Stimulated activated effector memory CD8-positive, alpha-beta T cell treated with anti-CD3 and anti-CD28 coated beads, Interleukin-12 subunit alpha, Interleukin-12 subunit beta, amount 100 ng/mL, for 72 hours (primary cell): ENCODE measurements at places on chromosomes 12 and 14.

- no peak for DNase-seq
Measured at GRCh38 chr12:56420411-56420810, 28.8 kb downstream of the TIMELESS start.

- no peak for DNase-seq
Measured at GRCh38 chr12:93763746-93764147, 86.6 kb downstream of the CRADD start.

DNA sequence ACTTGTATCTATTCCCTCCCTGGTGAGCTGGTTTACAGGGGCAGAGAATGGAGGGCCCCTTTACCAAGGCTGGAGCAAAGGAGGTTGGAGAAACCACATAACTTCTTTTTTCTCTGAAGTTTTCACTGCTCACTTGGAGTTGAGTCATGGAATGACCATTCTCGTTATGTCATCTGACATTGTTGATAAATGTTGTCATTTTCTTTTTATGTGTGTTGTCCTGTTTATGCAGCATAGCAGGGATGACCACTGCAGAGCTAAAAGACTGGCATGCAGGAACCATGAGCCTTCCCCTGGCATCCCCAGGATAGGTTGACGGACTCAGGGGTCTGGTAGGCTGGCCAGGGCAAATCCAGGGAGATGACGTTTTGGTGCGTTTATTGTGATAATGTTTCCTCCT, 256.8 kb upstream of the DDHD1 start:
- DNase-seq: no peak

DNA sequence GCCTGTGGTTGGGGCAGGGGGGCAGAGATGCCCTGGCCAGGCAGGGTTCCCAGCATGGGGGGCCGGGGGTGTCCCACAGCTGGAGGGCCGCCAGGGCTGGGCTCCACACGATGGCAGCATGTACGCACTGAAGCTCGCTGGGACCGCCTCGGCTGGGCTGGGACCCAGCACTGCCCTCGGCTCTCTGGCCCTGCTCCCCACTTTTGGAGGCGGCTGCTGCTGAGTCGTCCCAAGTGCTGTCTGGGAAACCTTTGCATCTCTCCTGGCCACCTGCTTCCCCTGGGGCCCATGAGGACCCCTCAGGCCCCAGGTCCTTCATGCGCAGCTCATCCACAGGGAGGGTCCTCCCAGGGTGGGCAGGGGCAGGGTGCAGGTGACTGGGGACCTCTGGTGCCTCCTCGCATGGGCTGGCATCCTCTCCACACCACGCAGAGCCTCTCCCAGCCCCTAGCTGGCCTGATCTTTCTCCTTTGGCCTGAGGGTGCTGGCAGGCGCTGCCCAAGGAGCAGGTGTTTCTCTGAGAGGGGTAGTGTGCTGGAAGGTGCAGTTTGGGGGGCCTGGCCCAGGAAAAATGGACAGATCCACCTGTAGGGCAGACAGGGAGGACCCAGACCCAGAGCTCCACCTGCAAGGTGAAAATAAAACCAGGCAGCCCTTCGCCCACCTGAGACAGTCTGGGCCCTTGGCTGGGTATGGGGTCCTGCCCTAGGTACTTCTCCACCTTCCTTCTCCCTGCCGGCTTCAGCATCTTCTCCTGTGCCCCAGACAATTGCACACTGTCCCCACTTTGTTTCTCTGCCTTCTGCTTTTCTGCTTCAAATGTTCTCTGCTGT, 46.9 kb downstream of the DLK1 start:
- no peak for DNase-seq

GRCh38 chr14:37515771-37516170, 79.3 kb downstream of the FOXA1 start:
- no peak for DNase-seq

GRCh38 chr12:128820723-128821432, 2.9 kb downstream of the SLC15A4 start:
- DNase-seq: no peak

GRCh38 chr12:96441816-96442215, 41.6 kb upstream of the CDK17 start:
- no peak for DNase-seq

DNA sequence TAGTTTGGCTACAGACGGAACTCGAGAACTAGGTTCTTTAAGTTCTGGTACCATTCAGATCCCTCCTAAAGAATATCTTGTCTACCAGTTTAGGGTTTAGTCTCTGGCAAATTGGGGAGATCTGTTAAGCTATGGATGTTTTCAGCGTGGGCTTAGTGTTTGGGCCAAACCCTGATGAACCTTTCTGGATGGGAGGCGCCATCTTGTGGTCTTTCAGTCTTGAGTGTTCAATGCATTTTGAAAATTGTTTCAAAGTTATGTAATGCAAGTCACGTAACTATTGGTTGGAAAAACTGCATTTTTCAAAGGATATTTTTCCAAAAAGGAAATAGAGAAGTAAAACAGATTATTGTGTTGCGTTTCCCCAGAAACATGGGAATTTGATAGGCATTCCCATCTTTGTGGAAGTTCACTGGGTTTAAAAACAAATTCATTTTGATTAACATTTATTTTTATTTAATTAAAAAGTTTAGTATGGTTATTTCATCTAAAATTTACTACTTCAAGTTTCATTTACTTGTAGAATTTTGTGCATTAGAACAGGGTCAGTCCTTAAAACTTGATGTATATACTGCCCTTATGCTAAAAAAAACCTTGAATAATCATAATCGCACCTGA, 169.0 kb downstream of the PRIMA1 start:
- no peak for DNase-seq

GRCh38 chr12:94621662-94622359, 28.5 kb downstream of the TMCC3 start:
- peak; percentile 75 for DNase-seq

GRCh38 chr12:52551216-52551865, 1.6 kb downstream of the KRT71 start:
- no peak for DNase-seq

GRCh38 chr12:30870491-30871265, 55.9 kb upstream of the TSPAN11 start:
- no peak for DNase-seq

DNA sequence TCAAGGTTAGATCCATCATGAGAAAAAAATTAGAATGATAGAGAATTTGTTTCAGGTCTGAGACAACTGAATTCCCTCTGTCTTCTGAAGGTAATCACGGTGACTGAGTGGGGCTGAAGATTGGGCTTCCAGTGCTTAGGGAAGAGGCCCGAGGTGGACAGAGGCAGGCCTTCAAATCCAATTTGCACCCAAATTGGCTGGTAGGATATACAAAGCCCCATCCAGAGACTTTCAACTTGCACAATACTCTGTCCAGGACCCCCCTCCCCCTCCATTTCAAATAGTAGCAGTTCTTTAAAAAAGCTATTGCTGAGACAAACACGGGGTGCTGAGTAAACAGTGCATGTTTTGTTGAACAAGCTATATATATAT, 3.6 kb upstream of the FOXG1 start:
- no peak for DNase-seq

GRCh38 chr12:74775276-74775675, 237.6 kb downstream of the ATXN7L3B start:
- DNase-seq: no peak

DNA sequence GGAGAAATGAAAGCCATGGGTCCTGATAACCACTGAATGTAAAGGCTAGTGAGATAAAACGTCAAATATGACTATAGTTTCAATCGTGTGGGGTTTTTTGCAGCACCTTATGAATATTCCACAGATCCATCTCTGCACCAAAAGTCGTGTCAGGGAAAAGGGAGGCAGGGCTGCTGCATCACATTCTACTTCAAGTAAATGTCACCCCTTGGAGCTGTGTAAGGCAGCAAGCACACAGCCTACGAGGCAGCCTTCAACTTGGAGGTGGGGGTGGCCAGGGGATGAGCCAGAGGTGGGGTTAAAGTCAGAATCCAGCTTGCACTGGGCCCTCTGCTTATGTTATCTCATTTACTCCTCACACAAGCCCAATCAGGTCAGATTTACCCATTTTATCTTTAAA, 90.4 kb downstream of the ARMH4 start:
- DNase-seq: no peak

GRCh38 chr12:57319678-57320469, 68.9 kb upstream of the STAC3 start:
- no peak for DNase-seq

- no peak for DNase-seq
Measured at GRCh38 chr14:20093442-20093841, 17.1 kb upstream of the OR4K17 start.

DNA sequence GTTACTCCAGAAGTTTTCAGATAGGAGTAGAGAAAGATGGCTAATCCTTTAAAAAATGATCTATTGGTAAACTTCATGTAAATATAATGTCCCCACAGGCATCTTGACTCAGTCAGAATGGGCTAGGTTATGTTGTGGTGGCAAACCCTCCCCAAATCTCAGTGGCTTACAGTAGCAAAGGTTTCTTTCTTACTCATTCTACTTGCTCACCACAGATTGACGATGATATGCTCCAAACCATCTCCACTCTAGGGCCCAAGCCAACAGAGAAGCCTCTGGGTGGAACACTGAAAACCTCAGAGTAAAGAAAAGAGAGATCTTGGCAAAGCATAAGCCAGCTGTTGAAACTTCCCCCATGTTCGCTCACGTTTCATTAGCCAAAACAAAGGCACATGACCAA, 146.4 kb downstream of the EMP1 start:
- DNase-seq: no peak

DNA sequence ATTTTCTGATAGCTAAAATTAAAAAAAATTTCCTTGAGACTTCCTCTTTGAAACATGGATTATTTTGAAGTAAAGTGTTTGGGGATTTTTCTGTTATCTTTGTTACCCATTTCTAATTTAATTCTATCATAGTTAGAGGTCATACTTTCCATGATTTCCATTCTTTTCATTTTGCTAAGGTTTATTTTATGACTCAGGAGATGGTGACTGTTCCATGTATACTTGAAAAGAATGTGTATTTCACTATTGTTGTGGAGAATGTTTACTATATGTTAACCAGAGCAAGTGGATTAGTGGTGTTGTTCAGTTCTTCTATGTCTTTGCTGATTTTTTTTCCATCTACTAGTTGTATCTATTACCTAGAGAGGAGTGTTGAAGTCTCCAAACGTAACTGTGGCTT, 250.5 kb upstream of the PELI2 start:
- DNase-seq: no peak

DNA sequence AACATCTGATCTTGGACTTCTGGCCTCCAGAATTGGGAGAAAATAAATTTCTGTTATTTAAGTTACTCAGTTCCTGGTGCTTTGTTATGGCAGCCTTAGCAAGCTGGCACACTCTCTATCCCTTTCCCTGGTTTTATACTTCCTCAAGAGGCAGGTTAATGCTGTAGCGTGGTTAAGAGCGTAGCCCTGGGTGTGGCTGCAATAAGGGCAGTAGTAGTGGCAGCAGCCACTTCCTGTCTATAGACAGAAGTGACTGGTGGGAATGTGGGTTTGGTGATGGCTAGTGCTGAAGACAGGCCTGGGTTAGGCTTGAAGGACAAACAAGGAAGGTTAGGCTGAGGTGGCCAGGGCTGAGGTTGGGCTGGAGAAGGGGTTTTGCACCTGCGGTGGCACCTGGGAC, 3.6 kb upstream of the LGALS3 start:
- DNase-seq: no peak

- DNase-seq: no peak
Measured at GRCh38 chr14:31699809-31700208, 138.6 kb downstream of the NUBPL start.

GRCh38 chr14:32669391-32669790, 269.3 kb upstream of the NPAS3 start:
- no peak for DNase-seq

DNA sequence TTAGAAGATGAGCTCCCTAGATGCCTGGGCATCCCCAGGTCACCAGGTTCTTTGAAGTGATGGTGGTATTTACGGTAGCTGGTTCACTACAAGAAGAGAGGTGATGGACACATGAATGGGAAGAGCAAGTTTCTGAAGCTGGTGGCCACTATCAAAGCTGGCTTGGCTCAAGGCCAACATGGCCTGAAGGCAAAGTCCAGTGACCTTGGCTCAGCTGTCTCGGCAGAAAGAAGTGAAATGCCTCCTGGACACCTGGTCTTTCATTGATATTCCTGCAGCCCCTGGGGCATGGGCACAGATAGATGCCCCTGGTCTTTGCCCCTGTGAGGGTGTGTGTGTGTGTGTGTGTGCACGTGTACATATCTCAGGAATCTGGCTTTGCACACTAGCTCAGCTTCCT, 441.8 kb upstream of the TMPO start:
- no peak for DNase-seq

GRCh38 chr12:132904718-132905328, 17.4 kb upstream of the CHFR start:
- DNase-seq: peak; percentile 91

- no peak for DNase-seq
Measured at GRCh38 chr12:122282061-122282460, 15.8 kb upstream of the VPS33A start.

DNA sequence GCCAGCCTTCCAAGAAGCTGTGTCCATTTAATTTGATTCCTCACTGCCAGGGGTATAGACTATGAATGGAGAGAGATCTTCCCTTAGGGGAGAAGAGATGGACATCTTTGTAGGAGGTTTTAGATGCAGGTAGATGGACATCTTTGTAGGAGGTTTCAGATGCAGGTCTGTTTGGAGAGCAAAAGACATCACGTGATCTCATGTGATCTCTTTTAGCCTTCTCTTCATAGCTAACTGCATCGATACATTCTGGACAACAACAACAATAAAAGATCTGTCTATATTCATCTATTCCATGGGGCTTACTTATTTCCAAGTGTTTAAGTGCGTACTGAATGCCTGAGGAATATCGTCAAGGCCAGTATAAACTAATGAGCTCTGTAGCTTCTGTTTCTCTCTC, 163.2 kb downstream of the PAX9 start:
- no peak for DNase-seq
